ENCODE measurements at places on chromosomes 4 and X.

- DNase-seq: no peak
Observed at GRCh38 chrX:78517124-78517523, 142.0 kb downstream of the RTL3 start.

DNA sequence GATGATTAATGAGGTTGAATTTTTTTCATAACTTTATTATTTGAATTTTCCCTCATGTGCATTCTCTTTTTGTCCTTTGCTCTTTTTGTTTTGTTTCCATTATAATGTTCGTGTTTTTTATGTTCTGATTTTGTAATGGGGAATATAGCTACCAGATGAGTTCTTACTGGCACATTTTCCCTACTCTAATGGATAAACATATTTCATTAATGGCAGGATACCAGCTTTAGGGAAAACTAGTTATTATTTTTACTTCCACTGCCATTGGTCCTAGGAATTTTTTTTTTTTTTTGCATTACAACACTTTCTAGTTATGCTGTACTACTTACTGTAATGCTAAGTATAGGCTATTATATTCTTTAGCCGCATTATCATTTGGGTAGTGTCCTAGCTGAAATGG, 286.3 kb downstream of the SPRY1 start:
- DNase-seq: peak; percentile 34

DNA sequence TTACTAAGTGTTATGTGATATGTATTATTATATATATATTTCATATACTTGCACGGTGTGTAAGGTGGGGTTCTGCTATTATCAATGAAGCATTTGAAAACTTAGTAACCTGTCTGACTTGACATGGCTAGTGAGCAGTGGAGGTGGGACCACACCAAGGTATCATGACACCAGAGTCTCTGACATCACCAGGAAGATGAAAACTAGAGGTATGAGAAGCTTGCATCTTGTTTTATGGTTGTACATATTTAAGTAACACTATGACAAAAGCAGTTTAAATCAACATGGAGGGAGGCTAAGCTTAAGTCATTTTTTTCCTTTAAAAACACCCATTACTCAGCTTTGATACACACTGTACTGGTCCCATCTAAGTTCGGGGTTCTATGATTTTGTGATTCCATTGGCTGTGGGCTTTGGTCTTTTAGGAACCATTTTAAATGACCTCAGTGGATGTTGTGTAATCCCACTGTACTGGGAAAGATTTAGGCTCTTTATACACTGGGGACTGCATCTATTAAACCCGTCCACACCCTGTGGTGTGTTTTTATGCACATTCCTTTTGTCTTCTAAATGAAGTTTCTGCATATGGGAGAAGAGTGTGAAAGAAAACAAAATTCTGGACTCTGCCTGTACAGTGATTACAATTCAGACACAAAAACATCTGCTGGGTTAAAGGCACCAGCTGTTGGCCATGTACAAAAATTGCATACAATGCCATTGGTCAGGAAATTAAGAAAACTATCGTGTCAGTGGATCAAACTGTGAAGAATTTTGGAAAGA, 570.6 kb downstream of the SPRY1 start:
- DNase-seq: peak; percentile 86

GRCh38 chr4:10442976-10443375, 14.2 kb downstream of the ZNF518B start:
- no peak for DNase-seq

DNA sequence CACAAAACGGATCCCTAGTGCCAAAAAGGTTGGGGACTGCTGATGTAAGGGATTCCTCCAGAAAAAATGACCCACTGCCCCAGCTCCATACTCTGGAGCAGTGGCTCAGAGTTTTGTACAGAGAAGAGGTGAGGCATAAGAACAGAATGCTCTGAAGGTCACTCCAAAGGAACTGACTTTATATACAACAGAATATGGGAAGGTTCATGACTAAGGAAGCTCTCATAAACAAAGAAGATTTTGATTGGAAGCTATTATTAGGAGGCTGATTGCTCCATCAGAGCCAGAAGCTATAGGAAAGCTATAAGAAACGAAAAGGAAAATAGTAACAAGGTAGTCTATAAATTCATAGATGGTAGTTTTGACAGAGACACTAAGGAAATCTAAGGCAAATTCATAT, 203.1 kb downstream of the SLC7A11 start:
- peak; percentile 16 for DNase-seq

DNA sequence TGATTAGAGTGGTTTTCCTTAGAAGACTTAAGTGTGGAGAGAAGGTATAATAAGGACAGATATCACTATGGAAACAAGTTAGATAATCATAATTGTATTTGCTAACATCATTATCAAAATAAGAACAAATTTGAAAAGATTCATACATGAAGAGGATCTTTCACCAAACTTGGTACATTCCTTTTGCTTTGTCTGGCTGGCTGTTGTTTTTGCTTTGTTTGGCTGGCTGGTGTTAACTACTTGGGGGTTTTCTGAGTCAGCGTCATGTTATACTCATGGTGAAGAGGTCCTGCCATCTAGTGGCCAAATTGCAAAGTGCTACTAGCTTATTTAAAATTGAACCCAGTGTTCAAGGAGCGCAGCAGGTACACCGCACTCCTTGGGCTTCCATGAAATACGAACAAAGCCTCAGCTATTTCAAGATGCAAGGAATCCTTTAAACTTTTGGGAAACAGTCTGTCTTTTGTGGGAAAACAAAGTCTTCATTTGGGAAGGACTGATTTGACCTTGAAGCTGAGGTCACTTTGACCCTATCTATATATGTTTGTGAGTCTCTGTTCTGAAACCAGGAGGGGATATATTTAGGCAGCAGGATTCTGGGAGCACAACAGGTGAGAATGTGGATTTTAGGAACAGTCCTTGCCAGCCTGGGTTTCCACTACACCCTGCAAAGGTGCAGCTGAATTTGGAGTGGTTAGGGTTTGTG, 129.7 kb downstream of the PLS3 start:
- DNase-seq: peak; percentile 83

GRCh38 chr4:40140196-40140595, 56.6 kb upstream of the RHOH start:
- no peak for DNase-seq

DNA sequence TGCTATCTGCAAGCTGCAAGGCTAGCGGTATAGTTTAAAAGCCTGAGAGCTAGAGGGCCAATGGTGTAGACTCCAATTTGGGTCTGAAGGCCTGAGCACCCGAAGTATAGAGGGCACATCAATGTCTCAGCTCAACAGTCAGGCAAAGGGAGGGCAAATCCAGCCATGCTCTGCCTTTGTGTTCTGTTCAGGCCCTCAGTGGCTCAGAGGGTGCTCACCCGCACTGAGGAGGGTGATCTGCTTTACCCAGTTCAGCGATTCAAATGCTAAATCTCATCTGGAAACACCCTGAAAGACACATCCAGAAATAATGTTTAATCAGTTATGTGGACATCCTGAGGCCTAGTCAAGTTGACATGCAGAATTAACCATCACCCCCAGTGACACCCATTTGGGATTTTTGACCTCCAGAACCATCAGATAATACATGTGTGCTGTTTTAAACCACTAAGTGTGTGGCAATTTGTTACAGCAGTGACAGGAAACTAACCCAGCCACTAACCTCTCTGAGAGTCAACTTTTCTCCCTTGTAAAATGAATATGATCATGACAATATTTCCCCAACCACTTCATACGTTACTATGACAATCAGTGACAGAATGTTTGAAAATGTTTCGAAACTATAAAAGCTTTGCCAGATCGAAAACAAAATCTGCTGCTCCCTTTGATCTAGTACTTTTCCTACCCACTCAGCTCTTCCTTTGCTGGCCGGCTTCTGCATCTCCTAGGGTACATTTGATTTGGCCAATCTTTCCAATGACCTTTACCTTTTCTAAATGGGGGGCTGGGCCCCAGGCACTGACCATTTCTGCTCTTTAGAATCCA, 8.4 kb upstream of the TBL1X start:
- peak; percentile 15 for DNase-seq

DNA sequence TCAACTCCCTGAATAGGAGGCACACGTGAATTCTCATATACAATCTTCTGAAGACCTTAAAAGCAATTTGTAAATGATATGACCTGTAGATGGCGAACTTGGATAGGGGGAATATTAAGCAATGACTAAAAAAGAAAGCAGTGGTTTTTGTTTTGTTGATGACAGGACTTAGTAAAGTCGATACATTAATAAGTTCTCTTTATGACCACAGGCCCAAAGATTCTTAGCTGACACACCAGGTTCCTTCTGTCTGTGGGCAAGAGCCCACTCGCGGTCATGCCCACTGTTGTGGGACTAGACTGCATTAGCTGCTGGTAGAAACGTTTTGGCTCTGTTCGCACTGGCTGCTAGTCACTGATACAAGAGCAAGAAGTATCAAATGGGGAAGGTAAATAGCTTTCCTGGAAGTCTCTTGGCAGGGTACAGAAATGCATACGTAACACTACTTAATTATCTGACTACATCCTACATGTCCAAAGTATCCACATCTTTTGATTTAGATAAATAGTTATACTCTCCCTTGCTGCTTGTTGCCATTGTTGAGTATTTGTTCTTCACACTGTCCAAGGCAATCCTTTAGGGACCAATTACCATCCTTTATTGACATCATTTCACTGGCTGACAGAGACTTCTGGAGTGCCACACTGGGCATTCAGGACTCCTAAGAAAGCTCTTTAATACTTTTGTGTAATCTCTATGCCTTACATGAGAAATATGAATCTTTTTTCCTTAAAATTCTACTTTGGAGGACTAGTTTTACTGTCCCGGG, 31.0 kb downstream of the ALPK1 start:
- peak; percentile 60 for DNase-seq

GRCh38 chr4:138758876-138759553, 256.6 kb upstream of the NOCT start:
- no peak for DNase-seq

- DNase-seq: no peak
Observed at GRCh38 chr4:25923745-25924144, 9.7 kb downstream of the SMIM20 start.

GRCh38 chr4:119627267-119628255, 1.0 kb downstream of the PDE5A start:
- peak; percentile 34 for DNase-seq

- no peak for DNase-seq
Observed at GRCh38 chr4:88445252-88445651, 11.7 kb upstream of the HERC5 start.

DNA sequence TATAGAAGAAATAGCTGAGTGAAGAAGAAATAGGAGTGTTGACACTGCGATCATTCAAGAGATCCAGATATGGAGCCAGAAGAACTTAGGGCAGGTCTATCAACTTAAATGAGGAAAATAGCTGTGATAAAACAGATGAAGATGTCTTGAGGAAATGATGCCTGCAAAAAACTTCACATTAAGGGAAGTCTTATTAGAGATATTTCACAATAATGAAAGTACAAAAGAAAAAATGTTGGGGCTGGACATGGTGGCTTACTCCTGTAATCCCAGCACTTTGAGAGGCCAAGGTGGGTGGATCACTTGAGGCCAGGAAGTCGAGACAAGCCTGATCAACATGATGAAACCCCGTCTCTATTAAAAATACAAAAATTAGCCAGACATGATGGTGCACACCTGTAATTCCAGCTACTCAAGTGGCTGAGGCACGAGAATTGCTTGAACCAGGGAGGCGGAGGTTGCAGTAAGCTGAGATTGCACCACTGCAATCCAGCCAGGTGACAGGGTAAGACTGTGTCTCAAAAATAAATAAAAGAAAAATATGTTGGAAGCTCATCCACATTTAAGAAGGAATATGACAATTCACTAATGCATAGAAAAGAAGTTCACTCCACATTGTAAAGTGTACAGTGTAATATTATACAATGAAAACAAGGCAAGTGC, 56.3 kb downstream of the PKD2 start:
- DNase-seq: no peak

- no peak for DNase-seq
Observed at GRCh38 chr4:36256398-36256891, 12.1 kb upstream of the ARAP2 start.

DNA sequence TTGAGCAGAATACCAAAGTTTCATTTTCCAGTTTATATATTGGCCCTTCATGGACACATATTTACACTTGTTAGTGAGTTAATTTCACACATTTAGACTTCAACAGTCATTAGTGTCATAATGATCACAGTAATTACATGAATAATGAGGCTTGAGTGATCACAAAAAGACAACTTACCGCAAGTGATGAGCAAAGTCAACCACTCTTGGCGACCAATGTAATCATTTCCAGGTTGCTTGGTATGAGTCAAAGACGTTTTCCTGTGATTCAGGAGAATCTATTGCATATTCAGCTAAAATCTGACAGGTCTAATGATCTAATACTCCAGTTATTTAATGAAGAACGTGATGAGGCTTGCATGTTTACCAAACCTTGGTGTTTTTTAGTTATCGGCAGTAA, 407.9 kb upstream of the TENM3 start:
- DNase-seq: peak; percentile 31

DNA sequence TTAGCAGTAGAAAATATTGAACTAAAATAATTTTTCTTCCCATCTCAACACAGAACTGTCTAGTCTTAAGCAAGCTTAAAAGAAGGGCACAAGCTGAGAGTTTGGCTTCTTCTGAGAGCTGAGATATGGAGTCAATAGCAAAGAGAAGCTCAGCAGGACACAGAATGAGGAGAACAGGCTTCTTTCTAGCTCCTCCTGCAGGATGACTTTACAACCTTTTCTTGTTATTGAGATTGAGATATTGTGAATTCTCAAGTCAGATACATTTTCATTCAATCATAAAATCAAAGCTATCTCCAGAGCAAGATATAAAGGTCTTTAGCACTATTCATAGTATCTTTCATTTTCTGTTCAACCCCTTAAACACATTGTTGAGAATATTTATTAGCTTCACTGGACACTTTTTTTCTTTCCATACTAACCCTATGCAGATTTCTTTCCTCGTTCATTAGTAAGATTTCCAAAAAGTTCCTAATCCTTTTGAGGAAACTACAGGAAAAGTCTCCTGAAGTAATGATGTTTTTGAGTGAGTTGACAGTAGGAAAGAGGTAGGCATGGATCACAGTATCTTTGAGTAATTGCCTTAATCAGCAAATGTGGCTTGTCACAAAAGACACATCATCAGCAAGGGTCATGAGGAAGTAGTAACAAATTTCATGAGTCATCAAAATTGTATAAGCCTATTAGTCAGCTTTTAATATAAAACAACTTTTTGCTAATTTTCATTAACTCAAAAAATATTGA, 17.8 kb upstream of the CXCL3 start:
- peak; percentile 24 for DNase-seq

GRCh38 chrX:107978707-107979307, 3.4 kb downstream of the TEX13B start:
- peak; percentile 36 for DNase-seq

DNA sequence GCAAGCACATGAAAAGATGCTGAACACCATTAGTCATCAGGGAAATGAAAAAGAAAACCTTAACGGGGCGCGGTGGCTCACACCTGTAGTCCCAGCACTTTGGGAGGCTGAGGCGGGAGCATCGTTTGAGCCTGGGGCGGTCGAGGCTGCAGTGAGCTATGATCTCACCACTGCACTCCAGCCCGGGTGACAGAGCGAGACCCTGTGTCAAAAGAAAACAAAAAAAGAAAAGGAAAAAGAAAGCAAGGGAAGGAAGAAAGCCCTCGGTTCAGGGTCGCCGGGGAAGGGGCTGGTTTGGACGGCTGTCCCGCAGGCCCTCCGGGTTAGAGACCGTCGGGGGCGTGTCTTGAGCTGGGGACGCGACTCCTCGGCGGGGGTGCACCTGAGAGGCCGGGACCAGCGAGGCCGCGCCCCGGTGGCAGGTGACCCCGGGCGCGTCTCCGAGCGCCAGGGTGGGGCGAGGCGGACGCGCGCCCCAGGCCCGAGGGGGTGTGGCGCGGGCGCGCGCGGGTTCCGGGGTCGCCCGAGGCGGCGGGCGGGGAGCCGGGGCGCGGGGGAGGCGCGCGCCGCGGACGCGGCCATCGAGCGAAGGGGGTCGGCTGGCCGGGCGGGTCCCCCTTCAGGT, 478 bp upstream of the PLXNA3 start:
- DNase-seq: no peak

GRCh38 chr4:792626-793092, 33.3 kb downstream of the CPLX1 start:
- DNase-seq: peak; percentile 6

All from AG10803 (cell line).